Neural progenitor cell (in vitro differentiated cells): ENCODE measurements at places on chromosomes 13 and 19. TPM values are rescaled to one million over a fixed set of nuclear protein-coding genes. Genes with fewer than 3 reads are reported as not detected.
A peak's percentile ranks its signal among the peaks of the same experiment; 100 is the strongest.

GRCh38 chr13:50464349-50465251 lies 378.9 kb downstream of the DLEU7 start:
- no peaks in the 10 kb centered on the region for H3K4me1 ChIP-seq
- H3K27ac ChIP-seq, result no peak overlapping the region
- H3K27me3 ChIP-seq, result no peaks in the 10 kb centered on the region
- no peak for DNase-seq
- no peak overlapping the region for H3K4me3 ChIP-seq

Gene CACNG7
- 6.7 and 27.3 TPM in 2 replicates for total RNA-seq

Gene CKAP2
- total RNA-seq, result 134 and 224 TPM in 2 replicates

DNA sequence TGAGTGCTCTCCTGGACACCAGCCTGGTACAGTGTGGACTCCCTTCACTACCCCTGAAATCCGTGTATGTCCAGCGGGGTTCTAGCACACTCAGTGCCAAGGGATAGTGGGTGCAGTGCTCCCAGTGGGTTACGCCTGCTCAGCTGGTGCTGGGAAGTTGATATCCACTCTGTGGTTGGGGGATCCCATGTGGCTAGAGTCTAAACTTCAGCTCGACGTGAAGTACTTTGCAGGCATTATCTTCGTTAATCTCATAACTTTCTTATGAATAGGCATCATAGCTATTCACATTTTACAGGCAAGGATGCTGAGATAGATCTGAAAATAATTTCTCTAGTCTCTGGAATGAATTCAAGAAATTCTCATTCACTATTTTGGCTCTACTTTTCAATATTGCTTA lies 433.2 kb upstream of the HTR2A start:
- no peak overlapping the region for H3K27ac ChIP-seq
- no peak for DNase-seq
- H3K27me3 ChIP-seq, result no peaks in the 10 kb centered on the region
- H3K4me3 ChIP-seq, result no peak overlapping the region

DNA sequence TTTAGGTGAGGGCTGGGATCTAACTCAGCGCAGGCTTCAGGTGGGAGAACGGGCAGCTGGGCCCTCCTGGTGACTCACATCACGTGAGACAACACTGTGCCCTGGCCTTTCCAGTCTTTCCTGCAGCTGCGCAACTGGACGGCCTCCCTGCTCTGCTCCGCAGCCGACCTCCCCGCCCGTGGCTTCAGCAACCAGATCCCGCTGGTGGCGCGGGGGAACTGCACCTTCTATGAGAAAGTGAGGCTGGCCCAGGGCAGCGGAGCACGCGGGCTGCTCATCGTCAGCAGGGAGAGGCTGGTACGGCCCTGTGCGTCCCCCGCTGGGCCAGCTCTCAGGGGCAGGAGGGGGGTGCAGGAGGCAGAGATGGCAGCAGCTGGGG lies 8.8 kb downstream of the SPPL2B start:
- H3K27ac ChIP-seq, result peak overlapping the region; percentile 78
- no peaks in the 10 kb centered on the region for H3K36me3 ChIP-seq
- peaks cover 3% of the 10 kb centered on the region for H3K4me1 ChIP-seq

DNA sequence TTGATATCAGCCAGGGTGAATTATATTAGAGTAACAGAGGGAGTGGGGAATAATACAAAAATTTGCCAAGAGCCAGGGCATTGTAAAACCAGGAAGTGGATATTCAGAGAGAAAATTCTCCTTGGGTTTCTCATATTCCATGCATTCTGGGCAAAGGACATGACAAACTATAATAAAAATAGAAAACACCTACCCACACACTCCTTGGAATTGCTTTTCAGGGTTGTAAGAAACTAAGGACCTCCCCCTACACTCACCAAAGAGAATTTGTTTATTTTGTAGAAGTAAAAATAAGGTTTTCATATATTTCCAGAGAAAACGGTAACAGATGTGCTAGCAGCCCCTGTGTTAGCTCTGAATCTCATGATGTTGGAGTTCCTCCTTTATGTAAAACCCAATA lies 649.6 kb downstream of the SLITRK1 start:
- no peak for DNase-seq
- H3K36me3 ChIP-seq, result no peaks in the 10 kb centered on the region
- no peaks in the 10 kb centered on the region for H3K27me3 ChIP-seq
- H3K4me1 ChIP-seq, result no peaks in the 10 kb centered on the region
- no peak overlapping the region for H3K4me3 ChIP-seq
- no peak overlapping the region for H3K27ac ChIP-seq

Gene DPY19L3
- total RNA-seq, result 49.9 and 83.1 TPM in 2 replicates
